Stimulated activated CD4-positive, alpha-beta T cell treated with anti-CD3 and anti-CD28 coated beads, Interleukin-4, amount 100 ng/mL, for 1 hour (primary cell): ENCODE measurements at places on chromosomes 1 and 21.

- DNase-seq = no peak
These were observed 2.1 kb downstream of the SAMD11 start for GRCh38 chr1:925561-926421.

DNA sequence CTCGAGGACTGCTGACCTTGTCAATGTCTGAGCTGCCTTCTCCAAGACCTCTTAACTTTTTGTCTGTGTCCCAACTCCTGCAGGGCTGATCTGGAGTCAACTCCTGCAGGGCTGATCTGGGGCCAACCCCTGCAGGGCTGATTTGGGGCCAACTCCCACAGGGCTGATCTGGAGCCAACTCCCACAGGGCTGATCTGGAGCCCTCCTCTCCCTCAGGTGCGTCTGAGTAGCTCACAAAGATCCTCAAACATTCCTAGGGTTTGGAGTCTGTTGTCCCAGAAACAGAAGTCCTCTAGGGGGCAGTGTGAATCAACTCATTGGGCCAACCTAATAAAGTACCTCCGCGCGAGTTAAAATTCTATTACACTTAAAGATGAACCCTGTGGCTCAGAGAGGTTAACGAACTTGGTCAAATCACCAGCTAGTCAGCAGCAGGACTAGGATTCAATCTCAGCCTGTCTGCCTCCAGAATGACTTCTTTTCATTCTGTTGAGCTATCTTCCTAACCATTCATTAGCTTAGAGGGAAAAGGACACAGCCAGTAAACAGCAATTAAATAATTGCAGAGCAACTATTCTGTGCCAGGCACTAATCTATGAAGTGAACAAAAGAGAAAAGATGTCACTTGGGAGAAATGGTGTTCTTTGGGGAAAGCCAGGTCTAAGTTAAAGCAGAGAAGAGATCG lies 17.2 kb upstream of the RLF start:
- peak; percentile 23 for DNase-seq

DNA sequence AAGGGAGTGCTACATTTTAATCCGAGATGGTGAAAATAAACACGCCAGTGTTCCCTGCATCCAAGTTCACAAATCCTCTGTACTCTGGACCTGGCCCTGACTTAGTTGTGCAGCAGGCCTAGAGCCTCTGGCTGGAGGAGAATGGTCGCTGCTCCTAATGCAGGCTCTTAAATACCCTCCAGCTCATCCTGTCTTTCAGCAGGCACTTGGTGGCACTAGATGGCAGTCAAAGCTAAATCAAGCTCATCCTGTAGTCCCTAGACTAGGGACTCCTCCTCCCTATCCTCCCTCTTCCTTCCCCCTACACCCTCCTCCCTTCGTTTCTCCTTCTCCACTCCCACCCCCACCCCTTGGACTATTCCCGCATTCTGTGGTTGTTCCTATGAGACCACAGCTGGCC lies 41.6 kb upstream of the MTR start:
- no peak for DNase-seq

DNA sequence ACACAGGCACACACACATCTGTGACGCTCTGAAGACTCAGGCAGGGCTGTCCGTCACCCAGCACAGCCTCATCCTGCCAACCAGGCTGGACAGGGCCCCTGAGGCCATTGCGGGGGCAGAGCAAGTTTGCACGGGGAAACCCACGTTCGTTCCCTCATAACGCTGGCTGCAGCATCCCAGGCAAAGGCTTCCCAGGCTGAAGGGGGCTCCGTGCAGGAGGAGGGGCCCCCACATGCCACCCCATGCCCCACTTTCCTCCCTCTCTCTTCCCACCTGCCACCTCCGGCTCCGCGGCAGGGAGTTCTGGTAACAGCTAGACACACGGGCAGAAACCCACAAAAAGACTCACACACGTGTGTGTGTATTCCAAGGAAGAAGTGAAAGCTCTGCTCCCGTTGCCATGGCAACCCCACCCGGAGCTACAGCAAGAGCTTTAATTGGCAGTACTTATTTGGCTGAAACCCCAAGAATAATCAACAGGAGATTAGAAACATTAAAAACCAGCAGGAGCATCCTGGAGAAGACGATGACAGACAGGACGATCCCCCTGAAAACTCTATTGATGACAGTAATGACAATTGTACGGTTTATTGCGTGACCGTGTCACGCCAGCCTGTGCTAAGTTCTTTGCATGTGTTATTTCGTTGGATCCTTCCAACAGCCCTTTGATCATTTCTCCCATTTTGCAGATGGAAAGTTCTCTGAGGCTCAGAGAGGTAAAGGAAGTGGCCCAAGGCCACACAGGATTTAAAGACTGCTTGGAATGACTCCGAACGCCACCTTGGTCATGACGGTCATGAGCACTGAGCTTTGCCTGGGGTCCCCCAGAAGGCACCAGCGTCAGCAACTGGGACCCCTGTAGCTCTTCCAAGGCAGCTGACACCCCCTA lies 247.1 kb downstream of the NPHP4 start:
- DNase-seq = no peak

- DNase-seq = no peak
These were observed 83.4 kb upstream of the ACTL8 start for GRCh38 chr1:17671741-17672140.

DNA sequence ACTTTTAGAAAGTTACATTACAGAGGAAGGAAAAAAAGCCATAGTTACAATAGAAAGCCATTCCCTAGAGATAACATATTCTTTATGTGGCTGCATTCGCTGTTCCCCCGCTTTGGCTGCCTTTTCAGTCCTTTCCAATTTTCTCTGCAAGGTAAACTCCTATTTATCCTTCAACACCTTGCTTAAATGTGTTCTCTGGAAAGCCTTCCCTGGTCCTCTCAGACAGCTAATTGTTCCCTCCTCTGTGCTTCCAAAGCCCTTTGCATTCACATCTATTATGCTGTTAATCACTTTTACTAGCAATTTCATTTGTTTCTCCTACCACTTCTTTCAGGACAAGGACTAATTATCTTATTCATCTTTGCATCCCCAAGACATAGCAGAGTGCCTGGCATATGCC lies 1.6 kb downstream of the PHC2 start:
- DNase-seq = no peak

- no peak for DNase-seq
These were observed 22.6 kb downstream of the TMEM51 start for GRCh38 chr1:15176120-15176519.
